Activated T-cell treated with anti-CD3 and anti-CD28 coated beads, Interleukin-2, amount 50 U/mL, for 72 hours (primary cell): ENCODE measurements at places on chromosomes 13 and 19. TPM values are rescaled to one million over a fixed set of nuclear protein-coding genes. Genes with fewer than 3 reads are reported as not detected.

DNA sequence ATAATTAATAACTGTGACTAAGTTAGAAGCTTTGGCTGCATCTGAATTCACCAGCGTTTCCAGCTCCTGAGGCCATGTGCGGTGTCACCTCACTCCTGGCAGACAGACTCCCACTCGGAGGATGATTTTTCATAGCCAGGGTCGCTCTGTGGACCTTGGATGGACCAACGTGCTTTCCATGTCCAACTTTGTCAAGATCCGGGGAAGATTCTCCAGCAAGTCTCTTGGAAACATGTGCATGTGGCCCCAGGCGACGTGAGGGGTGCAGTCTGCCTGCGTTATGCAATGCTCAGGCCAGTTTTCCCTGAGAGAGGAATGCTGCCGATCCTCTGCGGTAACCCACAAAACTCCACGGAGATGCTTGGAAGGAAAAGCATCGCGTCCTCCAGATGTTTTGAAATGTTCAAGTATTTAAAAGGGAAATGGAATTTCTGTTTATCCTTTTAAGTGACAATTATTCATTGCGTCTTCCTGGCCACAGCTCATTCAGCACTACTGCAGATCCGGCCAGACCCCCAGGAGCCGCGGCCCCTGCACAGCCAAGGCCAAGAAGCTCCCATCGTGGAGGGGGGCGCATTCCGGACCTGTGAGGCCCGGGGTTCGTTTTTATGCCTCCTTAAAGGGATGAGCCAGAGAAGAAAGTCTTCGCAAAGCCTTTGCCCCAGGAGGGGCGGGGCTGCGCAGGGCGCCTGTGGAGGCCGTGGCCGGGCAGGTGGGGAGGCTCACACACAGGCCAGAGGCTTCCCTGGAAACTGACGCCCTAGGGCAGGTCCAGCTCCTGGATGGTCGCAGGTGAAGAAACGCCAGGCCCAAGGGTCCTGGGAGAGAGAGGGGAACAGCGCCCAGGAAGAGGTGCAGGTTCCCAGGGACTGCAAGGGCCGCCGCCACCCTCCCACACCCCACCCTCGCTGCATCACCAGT is 46.0 kb downstream of the C13orf46 start:
- DNase-seq: no peak

DNA sequence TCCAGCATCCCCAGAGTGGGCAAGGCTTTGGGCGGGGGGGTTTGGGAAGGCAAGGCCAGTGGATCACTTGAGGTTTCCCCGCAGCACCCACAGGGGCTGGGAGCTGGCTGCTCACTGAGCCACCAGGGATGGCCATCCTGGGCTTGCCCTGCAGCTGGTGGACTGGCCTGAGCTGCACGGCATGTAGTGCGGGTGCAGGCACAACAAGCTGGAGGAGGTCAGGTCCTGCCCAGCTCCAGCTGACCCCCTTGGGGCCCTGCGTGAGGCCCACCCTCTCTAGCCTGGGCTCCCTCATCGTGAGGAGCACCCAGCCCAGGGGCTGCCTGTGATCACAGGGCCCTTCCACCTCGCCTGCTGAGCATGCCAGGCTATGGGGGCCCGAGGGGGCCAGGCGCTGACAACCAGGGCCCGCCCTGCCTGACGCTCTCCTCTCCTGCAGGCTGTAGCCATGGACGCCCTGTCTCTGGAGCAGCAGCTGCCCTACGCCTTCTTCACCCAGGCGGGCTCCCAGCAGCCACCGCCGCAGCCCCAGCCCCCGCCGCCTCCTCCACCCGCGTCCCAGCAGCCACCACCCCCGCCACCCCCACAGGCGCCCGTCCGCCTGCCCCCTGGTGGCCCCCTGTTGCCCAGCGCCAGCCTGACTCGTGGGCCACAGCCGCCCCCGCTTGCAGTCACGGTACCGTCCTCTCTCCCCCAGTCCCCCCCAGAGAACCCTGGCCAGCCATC is 22.9 kb downstream of the COMP start:
- no peak for DNase-seq

GRCh38 chr13:76481738-76482137 is 404.5 kb downstream of the KCTD12 start:
- DNase-seq: no peak

DNA sequence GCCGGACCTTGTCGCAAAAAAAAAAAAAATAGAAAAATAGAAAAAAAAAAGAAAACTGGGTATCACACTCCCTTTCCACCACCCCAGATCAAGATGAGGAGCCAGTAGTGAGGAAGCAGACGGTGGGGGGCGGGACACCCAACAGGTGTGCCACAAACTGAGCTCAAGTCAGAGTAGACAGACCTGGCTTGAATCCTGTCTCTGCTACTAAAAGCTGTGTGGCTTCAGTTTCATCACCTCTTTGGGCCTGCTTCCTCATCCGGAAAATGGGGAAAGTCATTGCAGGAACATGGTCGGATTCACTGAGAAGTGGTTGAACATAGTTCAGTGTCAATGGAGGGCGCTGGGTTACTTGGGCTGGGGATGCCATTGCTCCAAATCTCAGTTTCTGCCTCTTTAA is 2.9 kb downstream of the HIF3A start:
- DNase-seq: no peak

GRCh38 chr13:55577082-55577846 is 1563.5 kb upstream of the PRR20A start:
- no peak for DNase-seq

DNA sequence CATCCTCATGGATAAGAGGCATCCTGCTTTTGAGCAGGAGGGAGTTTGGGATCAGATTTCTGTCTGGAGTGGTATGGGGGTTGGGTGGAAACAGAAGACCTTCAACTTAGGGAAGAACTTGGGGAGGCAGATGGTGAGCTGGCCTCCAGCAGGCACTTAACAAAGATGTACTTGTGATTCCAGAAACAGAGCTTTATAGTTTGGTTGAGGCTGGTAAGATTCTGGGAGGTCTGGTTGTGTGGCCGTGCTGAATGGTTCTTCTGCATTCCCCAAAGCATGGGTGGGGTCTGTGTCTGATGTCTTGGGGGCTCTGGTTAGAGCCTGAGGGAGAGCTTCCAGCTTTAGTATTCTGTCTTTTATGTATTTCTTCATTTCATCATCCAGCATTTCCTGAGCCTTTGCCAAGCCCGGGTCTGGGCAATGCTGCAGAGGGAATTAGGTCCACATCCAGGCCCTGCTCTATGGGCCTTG is 4.8 kb downstream of the MEGF8 start:
- DNase-seq: no peak

GRCh38 chr19:461721-462551 is 1.1 kb upstream of the SHC2 start:
- DNase-seq: no peak

DNA sequence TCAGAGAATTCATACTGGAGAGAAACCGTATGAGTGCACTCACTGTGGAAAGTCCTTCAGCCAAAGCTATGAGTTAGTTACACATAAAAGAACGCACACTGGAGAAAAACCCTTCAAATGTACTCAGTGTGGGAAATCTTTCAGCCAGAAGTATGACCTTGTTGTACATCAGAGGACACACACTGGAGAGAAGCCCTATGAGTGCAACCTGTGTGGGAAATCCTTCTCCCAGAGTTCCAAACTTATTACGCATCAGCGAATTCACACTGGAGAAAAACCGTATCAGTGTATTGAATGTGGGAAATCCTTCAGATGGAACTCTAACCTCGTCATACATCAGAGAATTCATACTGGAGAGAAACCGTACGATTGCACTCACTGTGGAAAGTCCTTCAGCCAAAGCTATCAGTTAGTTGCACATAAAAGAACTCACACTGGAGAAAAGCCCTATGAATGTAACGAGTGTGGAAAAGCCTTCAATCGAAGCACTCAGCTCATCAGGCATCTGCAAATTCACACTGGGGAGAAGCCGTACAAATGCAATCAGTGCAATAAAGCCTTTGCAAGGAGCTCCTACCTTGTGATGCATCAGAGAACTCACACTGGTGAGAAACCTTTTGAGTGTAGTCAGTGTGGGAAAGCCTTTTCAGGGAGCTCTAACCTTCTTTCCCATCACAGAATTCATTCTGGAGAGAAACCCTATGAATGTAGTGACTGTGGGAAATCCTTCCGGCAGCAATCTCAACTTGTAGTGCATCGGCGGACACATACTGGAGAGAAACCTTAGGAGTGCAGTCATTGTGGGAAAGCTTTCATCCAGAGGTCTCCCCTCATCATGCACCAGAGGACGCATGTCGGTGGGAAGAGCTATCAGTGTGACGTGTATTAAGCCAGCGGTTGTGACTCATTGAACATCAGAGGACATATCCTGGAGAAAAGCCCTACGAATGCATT is 16.5 kb upstream of the ZNF8 start:
- no peak for DNase-seq

DNA sequence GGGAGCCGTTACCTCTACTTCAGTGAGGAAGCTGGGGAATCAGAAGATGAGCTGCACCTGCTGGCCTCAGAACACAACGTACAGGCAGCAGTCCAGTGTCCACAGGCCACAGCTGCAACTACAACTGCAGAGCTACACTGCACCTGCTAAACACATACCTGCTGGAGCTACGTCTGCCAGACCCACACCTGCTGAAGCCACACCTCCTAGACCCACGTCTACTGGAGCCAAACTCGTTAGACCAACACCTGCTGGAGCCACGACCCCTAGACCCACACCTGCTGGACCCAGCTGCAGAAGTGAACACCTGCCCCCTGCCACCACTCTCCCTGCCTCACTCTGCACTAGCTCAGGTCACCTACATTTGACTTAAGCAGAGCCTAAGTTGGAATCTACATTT is 169.9 kb downstream of the USP12 start:
- DNase-seq: no peak

DNA sequence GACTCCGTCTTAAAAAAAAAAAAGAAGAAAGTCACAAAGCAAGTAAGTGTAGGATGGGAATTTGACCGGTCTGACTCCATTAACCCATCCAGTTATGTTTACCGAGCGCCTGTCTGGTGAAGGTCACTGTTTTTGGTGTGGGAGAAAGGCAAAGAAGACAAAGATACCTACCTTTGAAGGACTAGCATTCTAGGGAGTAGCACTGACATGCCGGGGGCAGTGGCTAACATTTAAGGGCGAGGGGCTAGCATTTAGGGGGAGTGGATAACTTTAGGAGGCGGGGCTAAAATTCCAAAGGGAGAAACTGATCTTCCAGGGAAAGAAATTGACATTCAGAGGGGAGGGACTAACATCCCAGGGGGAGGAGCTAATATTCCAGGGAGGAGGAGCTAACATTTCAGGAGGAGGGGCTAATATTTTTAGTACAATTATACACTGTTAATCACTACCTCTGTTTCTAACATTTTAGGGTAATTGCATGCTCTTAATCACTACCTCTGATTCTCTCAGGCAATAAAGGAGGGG is 8.7 kb downstream of the GPR32 start:
- DNase-seq: no peak

- no peak for DNase-seq
Observed at GRCh38 chr19:6220385-6221191, 59.2 kb downstream of the MLLT1 start.

- DNase-seq: peak; percentile 25
Observed at GRCh38 chr13:23159205-23159759, 21.5 kb upstream of the SGCG start.

- no peak for DNase-seq
Observed at GRCh38 chr13:31090961-31091624, 70.6 kb downstream of the HSPH1 start.

GRCh38 chr13:111625526-111626315 is 305.3 kb downstream of the TEX29 start:
- no peak for DNase-seq

Gene PCSK4
- 16.6 TPM for total RNA-seq

GRCh38 chr13:27362064-27362751 is 62.2 kb upstream of the GTF3A start:
- peak; percentile 82 for DNase-seq

- no peak for DNase-seq
Observed at GRCh38 chr13:91630946-91631345, 232.5 kb downstream of the GPC5 start.

GRCh38 chr13:43730642-43731041 is 56.1 kb downstream of the ENOX1 start:
- no peak for DNase-seq

Gene NLRP5
- total RNA-seq: not detected

GRCh38 chr19:1591421-1592023 is 1.1 kb downstream of the MBD3 start:
- DNase-seq: no peak

- no peak for DNase-seq
Observed at GRCh38 chr19:10137751-10138682, 18.3 kb upstream of the EIF3G start.

Gene ZNF667
- total RNA-seq: 4.6 TPM

DNA sequence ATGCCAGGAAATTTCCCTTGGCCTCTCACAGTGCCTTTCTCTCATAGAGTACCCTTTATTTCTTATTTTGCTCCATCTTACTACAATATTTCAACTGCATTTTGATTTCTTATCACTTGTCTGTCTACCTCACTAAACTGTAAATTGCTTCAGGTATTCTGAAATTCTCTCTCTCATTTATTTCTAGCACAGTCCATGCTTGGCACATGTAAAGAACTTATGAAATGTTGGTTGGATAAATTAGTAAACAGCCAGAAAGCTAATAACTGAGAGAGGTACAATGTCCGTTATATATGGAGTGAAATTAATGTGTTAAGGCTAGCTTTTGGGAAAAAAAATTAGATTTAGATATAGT is 138.3 kb upstream of the RFC3 start:
- no peak for DNase-seq

Gene CALR3
- not detected for total RNA-seq

DNA sequence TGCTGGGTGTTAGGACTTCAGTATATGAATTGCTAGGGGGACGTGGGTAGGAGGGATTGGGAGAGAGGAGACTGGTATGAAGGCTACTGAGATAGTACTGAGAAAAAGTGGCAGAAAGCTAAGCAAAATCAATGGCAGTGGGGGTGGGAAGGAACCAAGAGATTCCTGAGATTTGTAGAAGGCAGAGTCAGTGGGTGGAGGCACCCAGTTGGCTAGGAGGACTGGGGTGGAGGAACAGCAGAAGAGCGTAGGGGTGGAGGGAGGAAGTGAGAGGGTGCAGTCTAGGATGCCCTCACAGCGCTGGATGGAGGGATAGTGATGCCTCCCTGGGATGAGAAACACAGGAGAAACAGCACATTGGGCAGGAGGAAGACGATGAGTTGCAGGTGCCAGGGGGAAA is 5.6 kb upstream of the MEDAG start:
- DNase-seq: no peak

- DNase-seq: peak; percentile 34
Observed at GRCh38 chr13:39776439-39776838, 121.0 kb downstream of the COG6 start.

GRCh38 chr13:32438871-32439270 is 10.9 kb upstream of the N4BP2L1 start:
- DNase-seq: no peak

GRCh38 chr13:52638666-52639328 is 3.4 kb upstream of the HNRNPA1L2 start:
- DNase-seq: no peak

GRCh38 chr19:41427647-41428480 is 690 bp upstream of the B3GNT8 start:
- peak; percentile 29 for DNase-seq

DNA sequence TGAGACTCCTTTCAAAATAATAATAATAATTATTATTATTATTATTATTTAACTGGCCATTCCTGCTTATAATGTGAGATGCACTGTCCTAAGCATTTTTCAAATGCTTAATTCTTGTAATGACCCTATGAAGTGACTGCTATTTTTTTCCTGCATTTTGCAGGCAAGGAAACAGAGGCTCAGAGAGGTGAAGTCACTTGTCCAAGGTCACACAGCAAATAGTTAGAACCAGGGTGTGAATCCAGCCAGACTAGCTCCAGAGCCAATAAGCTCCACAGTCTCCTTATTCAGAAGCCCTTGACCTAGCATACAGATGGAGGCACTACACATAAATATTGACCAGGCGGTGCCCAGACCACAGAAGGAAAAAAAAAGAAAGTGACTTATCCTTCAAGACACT is 77.5 kb upstream of the CACNA1A start:
- DNase-seq: no peak
